Fibroblast of gingiva (primary cell): ENCODE measurements at places on chromosomes 12 and 14.

- DNase-seq = no peak
Observed at GRCh38 chr14:35250319-35250718, 41.9 kb upstream of the PSMA6 start.

- DNase-seq = no peak
Observed at GRCh38 chr14:50299585-50299984, 12.4 kb downstream of the L2HGDH start.

- DNase-seq = no peak
Observed at GRCh38 chr12:7154901-7155470, 24.8 kb downstream of the CLSTN3 start.

- DNase-seq = no peak
Observed at GRCh38 chr14:44448951-44449358, 58.1 kb downstream of the FSCB start.

DNA sequence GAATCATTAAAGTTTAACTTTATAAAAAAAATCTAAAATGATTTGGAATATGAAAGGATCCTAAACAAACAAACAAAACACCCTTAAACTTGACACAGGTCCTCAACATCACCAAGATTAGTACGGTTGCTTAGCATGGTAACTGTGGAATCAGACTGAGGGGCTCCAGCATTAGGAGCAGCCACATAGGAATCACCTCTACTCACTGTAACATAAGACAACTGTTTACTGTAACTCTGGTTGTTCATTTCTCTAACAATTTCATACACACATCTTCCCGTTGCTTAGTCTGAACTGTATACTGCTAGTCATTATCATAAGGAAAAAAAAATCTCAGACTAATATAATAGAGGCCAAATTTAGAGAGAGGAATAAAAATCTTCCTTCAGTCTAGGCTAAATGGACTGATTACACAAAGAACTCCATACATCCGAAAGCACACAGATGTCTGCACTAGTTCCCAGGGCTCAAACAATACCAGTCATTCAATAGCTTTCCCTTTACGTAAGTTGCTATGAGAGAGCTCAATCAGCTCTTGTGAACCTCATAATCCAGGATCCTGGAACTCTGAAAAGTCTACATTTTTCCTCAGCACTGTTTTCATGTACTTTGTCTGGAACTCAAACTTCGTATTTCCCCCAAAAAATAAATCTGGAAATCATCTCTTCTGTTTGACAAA, 26.0 kb downstream of the LRP6 start:
- DNase-seq = no peak

DNA sequence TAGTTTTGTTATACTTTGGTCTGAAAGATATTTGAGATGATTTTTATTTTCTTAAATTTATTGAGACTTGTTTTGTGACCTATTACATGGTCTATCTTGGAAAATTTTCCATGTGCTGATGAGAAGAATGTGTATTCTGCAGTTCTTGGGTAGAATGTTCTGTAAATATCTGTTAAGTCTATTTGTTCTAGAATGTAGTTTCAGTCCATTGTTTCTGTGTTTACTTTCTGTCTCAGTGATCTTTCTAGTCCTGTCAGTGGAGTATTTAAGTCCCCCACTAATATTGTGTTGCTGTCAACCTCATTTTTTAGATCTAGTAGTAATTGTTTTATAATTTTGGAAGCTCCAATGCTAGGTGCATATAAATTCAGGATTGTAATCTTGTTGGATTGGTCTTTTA, 30.4 kb upstream of the SCAF11 start:
- DNase-seq = no peak

- DNase-seq = no peak
Observed at GRCh38 chr12:113135178-113136127, at the start of gene RASAL1. TSS of gene RASAL1 (minus strand) at chr12:113135761. CDS start at chr12:113135462, 299 bp downstream.
